ENCODE measurements at places on chromosomes 13 and 19.

DNA sequence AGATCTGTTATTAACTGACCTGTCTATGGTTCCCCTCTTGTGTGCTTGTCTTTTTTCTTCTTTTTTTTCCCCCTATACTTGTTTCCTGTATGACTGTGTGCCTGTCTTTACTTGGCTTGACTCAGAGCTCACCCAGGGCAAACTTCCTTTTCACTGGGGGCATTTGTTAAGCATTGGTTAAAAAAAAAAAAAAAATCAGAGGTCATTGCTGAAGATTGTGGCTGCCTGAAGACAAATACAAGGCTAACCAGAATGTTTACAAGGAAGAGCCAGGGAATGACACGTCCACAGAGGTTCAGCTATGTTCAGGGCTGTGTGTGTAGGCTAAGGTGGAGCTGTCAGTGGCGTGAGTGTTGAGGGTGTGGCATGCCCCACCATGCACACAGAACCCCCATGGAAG lies 47.1 kb downstream of the LNX2 start:
- DNase-seq = no peak

GRCh38 chr13:96342852-96343465 lies 253.1 kb downstream of the HS6ST3 start:
- no peak for DNase-seq

- no peak for DNase-seq
Measured at GRCh38 chr13:56718791-56719190, 421.9 kb upstream of the PRR20A start.

DNA sequence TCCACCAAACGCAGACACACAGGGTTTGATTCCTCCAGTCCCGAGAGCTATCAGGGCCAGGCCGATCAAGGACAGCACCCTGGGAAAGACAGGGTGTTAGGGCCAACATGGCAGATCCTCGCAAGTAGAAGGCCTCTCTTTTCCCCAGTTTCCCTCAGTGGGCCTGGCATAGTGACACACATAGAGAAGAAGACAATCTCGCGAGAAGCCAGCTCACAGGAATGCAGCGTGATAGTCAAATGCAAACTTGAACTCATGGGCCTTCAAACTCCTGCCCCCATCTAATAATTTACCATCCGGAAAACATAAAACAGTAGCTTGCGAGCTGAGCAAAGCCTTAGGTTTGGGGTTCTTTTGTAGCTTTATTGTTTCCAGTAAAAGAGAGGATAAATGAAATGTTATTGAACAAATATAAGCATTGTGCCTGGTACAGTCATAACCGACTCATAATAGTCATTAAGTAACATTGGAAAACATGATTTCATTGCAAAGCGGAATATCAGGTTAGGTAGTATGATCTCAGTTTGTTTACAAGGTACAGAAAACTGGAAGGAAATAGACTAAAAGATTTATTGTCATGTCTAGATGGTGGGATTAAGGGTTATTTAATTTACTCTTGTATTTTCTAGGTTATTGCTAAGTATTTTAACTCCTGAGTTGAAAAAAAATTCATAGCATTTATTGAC lies 30.5 kb downstream of the SLC15A1 start:
- DNase-seq = no peak

DNA sequence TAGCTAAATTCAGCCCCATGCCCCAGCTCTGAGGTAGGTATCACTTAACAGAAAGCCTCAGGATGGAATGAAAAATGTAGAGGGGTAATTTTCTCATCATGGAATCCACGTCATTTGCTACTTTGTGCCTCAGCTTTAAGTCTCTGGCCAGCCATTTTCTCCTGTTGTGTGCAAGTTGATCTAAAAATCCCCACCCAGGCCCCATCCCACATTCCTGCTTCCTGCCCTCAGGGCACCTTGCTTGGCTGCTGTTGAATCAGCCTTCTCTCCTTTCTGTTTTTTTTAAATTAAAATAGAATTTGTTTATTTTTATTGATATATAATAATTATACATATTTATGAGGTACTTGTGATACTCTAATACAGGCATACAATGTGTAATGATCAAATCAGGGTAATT lies 179.9 kb upstream of the TSHZ3 start:
- DNase-seq = no peak

- no peak for DNase-seq
Measured at GRCh38 chr13:113650731-113651148, 7.3 kb downstream of the ATP4B start.

- DNase-seq = no peak
Measured at GRCh38 chr13:66855131-66855530, 375.0 kb downstream of the PCDH9 start.

DNA sequence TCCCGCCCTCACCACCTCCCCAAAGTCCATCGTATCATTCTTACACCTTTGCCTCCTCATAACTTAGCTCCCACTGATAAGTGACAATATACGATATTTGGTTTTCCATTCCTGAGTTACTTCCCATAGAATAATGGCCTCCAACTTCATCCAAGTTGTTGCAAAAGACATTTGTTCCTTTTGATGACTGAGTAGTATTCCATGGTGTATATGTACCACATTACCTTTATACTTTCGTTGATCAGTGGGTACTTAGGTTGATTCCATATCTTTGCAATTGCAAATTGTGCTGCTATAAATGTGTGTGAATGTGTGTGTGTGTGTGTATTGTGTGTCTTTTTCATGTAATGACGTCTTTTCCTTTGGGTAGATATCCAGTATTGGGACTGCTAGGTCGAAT lies 109.6 kb downstream of the ZNF536 start:
- DNase-seq = no peak

- no peak for DNase-seq
Measured at GRCh38 chr13:23766283-23766682, 122.9 kb downstream of the MIPEP start.

DNA sequence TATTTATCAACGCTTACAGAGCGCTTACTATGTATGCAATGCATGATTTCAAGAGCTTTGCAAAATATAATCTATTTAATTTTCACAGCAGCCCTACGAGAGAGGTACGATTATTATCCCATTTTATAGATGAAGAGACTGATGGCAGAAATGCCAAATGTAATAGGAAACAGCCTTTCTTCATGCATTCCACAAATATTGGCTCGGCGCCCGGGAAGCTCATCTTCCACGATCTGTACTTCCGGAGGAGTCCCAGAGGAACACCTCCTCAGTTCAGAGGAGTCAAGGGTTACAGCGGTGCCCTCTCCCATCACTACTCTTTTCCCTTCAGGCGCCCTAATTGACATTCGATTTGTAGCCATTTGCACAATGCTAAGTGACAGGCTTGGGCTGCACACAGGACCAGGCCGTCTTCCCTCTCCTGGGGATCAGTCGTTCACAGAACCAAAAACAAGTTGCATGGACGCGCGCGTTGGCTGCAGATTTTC lies 1.1 kb upstream of the ARHGAP35 start:
- DNase-seq = no peak

DNA sequence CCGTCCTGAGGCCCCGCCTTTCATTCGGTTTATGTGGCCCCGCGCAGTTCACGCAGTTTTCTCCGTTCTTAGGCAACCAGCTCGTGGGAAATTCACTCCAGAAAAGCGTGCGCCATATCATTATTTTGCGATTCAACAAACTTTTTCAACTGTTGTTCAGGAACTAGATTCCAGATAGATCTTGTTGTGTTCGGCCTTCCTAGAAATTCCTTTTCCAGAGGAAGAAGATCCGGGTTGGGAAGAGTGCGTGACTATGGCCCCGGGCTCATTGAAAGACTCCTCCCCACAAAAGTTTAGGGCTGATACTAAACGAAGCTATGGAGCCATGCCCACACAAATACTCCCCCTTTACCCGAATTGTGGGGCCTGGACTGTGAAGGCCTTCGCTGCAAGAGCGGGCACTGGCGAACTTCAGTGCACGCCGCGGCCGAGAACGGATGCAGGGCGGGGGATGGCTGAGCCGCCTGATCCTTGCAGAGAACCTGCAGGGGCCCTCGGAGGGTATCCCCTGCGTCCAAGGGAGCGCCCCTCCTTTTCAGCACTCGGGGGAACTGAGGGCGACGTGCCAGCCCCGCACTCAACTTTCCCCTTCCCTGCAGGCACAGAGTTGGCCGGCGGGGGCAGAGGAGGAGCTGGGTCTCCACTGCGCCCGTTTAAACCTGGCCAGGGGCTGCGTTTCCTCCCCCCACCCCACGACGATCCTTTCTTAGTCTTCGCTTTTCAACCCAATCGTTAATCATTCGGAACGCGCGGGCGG lies 904 bp upstream of the SOX1 start:
- DNase-seq = no peak

GRCh38 chr19:27392027-27392632 lies 1820.8 kb downstream of the UQCRFS1 start:
- no peak for DNase-seq

- no peak for DNase-seq
Measured at GRCh38 chr19:10227026-10227971, 3.8 kb downstream of the S1PR2 start.

- peak; percentile 78 for DNase-seq
Measured at GRCh38 chr13:45368571-45368970, 27.6 kb upstream of the TPT1 start.

DNA sequence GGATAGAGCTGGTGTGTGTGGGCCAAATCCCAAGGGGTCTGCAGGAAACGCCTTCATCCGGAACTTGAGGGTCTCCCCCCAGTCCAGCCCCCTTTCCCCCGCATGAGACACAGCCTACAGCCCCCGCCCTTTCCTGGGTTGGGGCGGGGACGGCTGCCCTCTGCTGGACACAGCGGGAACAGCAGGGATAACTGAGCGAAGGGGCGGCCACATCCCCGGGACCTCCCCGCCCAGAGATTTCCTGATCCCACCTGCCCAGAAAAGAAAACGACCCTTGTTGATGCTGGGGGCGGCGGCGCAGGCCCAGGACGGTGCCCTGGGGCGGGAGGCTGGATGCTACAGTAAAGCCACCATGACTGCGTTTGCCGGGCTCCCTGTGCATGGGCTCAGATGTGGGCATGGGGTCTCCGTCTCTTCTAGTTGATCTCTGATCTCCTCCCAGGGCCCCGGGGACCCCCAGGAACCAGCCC lies 14.2 kb downstream of the ONECUT3 start:
- DNase-seq = no peak

DNA sequence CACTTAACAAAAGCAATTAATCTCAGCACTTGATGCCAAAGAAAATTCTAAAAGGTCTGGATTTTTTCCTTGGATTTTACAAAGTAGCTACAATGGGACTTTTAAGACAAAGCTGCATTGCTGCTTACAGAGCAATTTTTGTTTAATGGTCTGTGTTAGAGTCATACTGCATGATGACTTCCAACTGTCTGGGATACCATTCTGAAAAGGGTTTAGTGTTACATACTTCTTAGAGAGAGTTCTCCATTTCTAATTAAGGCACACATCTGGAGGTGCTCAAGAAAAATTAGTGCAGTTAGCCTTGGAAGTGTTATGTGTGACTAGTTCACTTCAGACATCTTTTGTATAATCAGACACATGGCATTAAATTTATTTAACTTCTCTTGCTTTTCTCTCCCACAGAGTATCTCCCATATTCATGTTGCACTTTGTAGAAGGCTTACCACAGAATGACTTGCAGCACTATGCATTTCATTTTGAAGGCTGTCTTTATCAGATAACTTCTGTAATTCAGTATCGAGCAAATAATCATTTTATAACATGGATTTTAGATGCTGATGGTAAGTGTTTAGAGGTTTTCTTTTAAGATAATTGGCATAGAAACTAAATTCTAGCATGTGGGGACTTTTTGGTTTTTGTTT lies 35.1 kb downstream of the USPL1 start:
- no peak for DNase-seq
